ENCODE measurements at places on chromosomes 3 and 15.
A peak's percentile ranks its signal among the peaks of the same experiment; 100 is the strongest.

GRCh38 chr3:152438181-152438580 is 169.5 kb downstream of the MBNL1 start:
- no peak for DNase-seq

- no peak for DNase-seq
These were observed 158.5 kb downstream of the THRB start for GRCh38 chr3:24336101-24336500.

- no peak for DNase-seq
These were observed 72.0 kb downstream of the FAM43A start for GRCh38 chr3:194757647-194758061.

DNA sequence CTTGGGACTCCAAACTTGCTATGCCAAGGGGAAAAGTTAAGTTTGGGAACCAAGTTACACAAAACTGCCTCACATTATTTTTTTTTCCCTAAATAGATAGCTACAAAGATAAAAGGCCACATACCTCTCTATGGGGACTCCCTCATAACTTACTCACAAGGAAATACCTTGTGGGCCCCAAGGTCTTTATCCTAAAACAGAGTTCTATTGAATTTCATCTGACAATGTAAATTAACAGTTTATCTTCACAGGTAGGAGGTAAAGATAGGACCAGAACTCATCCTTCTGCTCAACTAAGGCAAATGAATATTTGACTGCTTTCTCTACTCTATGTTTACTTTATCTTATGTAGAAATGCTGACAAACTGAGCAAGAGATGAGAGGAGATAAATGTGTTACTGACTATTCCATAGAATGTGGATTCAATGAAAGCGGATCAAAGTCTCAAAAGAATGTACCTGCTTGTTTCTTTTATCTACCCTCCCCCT is 1278.0 kb downstream of the OTOL1 start:
- no peak for DNase-seq

DNA sequence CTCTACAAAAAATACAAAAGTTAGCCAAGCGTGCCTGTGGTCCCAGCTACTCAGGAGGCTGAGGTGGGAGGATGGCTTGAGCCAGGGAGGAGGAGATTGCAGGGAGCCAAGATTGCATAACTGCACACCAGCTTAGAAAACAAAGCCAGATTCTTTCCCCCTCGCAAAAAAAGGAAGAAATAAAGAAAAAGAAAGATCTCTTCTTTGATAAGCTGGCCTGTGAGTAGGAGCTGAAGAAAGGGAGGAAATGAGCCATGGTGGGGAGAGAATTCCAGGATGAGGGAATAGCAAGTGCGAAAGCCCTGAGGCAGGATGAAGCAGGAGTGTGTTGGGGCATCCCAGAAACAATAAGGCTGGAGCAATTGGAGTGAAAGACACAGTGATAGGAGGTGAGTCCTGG is 24.5 kb upstream of the TOP2B start:
- DNase-seq, result peak; percentile 64

DNA sequence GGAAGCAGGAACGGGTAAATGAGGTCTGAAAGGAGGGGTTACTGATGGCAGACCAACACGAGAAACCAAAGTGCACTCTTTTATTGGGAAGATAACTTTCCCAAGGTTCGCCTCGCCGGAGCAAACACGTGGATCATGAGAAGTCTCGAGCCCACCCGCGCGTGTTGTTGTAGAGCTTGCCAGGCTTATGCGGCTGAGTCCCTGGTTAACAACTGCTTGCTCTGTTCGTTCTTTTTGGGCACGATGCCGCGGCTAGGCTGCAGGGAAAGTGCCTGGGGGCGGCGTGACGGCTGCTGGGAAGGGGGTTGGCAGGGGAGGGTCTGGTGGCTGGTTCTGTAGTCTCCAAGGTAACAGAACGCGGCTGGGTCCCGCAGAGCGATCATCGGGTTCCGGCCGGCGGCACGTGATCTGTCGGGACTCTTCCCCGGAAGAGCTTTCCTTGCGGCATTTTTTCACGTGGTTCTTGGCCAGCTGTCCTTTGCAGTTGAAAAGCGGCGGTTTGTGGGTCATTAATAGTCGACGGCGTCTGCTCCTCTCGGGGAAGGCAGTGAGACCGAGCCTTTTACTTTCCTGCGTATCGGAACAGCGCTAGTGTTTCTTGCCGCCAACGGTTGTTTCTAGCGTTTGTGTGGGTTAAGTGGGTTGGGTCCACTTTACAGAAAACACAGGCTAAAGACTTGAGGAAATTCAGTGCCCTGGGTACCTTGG is 1.5 kb downstream of the MGA start:
- DNase-seq, result peak; percentile 87

- no peak for DNase-seq
These were observed 708.9 kb upstream of the NECTIN3 start for GRCh38 chr3:110362751-110363150.

- no peak for DNase-seq
These were observed 354.5 kb upstream of the TPRG1 start for GRCh38 chr3:188817103-188817934.

GRCh38 chr15:92922418-92923002 is 22.4 kb downstream of the CHD2 start:
- DNase-seq, result no peak

DNA sequence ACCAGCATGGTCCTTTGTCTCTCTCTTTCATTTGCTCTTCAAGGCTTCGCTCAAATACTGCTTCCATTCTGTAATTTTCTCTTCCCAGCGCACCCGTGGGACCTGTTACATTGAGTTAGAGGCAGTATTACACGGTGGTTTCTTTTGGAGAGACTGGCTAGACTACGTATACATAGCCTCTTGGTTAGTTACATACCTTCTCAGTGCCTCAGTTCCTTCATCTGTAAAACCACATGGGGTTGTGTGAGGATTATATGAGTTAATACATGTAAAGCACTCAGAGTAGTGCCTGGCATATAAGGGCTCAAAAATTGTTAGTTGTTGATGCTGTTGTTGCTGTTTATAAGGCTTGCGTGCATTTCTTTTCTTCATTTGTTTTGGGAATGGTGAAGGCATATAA is 33.8 kb downstream of the UBE2E2 start:
- DNase-seq, result no peak

DNA sequence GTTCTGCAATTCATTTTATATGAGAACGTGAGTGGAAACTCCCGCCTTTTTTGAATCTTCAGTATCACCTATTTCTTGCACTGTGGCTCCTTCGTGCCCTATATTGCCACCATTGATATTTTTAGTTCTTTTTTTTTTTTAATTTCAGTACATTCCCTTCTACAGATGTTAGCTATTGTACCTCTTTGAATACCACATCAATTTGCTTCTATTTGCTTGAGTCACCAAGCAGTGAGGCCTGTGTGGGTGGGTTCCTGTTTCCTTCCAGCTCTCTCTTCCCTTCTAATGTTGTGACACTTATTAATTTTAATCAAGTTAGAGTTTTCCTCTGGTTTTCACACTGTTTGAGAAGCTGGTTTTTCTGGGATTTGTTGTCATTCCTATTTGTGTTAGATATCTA is 8.7 kb downstream of the HACD2 start:
- DNase-seq, result peak; percentile 24

DNA sequence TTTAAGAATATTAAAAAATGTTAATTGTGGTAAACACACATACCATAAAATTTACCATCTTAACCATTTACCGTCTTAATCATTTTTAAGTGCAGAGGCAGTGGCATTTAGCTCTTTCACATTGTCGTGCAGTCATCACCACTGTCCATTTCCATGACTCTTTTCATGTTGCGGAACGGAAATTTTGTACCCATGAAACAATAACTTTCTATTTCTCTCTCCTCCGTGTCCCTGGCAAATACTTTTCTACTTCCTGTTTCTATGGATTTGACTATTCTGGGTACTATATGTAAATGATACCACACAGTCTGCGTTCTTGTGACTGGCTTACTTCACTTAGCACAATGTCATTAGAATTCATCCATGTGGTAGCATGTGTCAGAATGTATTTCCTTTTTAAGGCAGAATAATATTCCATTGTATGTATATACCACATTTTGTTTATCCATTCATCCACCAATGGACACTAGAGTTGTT is 27.9 kb downstream of the AKAP13 start:
- no peak for DNase-seq

DNA sequence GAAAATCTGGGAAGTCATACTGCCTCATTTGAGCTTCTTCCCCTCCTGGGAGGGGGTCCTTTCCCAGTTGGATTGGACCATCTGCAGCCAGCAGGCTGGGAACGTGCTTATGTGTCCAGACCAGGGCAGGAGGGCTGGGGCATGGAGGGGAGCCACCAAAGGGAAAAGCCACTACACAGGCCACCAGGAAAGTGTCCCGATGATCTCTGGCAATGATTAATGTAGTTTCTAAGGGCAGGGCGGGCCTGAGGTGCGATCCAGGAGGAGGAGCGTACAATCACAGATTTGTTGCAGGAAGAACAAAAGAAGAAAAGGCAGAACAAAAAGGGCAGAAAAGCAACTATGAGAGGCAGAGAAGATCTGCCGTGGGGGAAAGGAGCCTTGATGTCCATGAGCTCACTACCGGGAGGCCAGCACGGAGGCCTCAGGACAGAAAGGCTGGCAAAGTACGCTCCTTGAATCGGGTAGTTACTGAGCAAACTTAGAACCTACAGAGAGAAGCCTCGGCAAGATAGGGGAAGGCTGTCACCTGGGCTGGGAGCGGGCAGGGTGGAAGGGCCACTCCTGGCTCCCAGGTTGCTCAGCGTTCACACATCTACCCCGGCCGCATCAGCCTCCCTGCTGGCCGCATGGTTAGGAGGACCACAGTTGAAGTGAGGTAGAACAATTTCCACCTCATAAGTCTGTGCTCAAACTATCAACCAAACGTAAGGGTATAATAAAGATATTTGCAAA is 79.5 kb upstream of the PCSK6 start:
- no peak for DNase-seq

DNA sequence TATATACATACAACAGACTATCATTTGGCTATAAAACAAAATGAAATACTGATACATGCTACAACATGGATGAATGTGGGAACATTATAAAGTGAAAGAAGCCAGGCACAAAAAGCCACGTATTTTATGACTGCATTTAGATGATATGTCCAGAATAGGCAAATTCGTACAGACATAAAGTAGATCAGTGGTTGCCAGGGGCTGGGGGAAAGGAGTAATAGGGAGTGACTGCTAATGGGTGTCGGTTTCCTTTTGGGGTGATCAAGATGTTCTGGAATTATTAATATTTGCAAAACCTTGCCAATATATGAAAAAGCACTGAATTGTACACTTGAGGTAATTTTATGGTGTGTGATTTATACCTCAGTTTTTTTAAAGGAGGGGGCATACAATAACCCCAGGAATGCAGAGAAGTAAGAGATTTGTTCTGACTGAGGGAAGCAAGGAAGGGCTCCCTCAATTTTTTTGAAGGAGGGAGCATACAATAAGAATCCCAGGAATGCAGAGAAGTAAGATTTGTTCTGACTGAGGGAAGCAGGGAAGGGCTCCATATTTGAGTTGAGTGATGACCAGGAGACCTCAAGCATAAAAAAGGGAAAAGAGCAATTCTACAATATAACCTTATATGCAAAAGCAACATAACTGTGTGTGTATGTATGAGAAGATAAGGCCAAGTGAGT is 6.2 kb downstream of the PSMD6 start:
- DNase-seq, result no peak

DNA sequence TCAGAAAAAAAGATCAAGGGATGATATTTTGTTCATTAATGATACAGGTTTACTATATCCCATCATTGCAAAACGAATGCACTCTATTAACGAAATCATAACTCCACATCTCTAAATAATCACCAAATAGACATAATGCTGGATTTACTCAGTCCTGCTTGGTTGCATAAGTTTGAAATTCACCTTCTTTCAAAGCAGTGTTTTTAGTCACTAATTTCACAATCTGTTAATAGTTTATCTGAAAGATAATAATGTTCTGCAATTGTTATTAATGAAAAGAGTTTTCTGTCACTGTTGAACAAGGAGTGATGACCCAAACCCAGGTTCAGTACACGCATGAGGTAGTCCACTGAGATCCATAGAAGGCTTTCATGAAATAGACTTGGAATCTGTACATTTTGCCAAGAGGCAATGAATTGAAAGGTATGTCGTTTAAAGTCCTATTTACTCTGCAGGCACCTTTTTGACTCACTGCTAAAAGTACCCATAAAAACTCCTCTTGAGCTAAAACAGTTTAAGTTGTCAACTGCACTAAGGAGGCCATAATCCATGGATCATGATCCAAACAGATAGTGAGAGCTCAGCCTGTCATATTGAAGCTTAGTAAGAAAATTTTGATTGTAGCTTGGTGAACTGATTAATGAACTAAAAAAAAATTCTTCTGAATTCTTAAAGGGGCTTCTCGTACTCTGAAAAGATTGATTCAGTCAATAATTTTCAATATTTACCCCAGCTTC is 75.6 kb upstream of the MBNL1 start:
- no peak for DNase-seq

DNA sequence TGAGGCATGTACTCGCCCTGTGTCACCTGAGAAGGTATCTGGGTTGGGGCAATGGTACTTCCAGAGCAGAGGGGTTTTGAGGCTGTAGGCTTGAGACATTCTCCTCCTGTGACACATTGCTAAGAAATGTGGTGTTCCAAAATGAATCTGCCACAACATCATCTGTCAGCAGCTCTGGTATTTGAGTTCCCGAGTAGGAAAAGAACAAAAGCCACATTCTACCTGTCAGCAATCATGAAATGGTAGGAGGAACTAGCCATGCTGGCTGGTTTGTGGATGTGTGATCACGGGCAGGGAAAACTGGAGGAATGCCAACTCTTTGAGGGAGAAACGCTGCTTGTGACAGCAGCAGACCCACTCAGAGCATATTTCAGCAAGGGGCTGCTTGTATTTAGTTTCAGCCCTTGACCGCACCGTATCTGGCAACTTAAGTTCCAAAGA is 579.4 kb upstream of the TBL1XR1 start:
- peak; percentile 65 for DNase-seq

- no peak for DNase-seq
These were observed 53.2 kb upstream of the FSTL1 start for GRCh38 chr3:120503727-120504616.

GRCh38 chr3:194860725-194861124 is 175.0 kb downstream of the FAM43A start:
- DNase-seq, result no peak

DNA sequence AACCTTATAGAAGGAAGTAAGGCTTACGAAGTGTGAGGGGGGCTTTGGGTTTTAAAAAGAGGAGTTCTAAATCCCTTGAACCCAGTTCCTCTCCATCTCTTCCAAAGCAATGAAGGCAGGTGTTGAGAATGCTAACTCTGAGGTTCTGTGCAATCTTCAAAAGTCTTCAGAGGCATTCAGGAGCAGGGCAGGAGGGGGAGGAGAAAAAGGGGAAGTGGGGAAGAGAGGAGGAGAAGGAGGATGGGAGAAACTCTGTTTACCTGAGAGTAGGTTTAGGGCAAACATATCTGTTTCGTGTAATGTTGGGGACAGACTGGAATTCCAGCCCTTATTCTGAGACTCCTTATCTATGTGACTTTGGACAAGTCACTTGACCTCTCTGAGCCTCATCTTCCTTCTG is 36.9 kb downstream of the FAM3D start:
- no peak for DNase-seq

- no peak for DNase-seq
These were observed 2.1 kb downstream of the ACVR2B start for GRCh38 chr3:38455639-38456430.

DNA sequence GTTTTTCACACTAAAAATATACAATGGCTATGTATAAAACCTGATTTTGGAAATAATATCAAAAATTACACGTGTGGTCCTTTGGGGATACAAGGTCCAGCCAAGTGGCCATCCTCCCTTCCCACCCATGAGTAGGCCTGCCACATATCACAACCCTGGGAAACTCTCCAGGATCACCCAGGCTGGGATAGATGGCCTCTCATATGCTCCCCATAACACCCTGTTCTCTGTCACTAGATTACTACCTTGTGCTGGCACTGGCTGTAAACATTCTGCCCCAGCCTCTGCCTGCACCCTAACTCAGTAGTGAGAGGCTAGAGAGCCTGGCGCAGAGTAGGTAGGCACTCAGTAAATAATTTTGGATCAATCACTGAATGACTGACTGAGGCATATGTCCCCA is 52.1 kb downstream of the CLDN18 start:
- DNase-seq, result no peak

Data from ELR (cell line).